ENCODE measurements at places on chromosomes 12 and 14.

GRCh38 chr14:28754209-28754985, 12.2 kb upstream of the FOXG1 start:
- DNase-seq: no peak

GRCh38 chr12:72369423-72369959, 97.3 kb downstream of the TRHDE start:
- no peak for DNase-seq

DNA sequence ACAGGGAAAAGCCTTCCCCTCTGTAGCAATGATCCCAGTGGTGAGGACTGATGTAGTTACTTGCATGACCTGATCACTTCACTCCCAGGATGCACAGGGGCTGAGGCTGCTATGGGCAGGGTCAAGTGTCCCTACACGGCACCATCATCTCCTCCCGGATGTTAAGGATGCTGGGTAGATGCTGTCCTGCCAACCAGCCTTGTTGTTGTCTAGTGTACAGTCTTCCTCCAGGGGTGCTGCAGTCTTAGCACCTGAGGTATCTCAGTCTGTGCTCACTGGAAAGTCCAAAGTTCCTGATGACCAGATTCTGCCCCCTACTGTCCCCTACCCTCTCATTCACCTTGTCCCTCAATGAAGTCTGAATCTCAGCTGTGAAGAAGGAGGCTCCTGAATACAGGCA, 20.1 kb downstream of the CPM start:
- no peak for DNase-seq

GRCh38 chr12:103960616-103961227, 5.0 kb upstream of the TDG start:
- no peak for DNase-seq

DNA sequence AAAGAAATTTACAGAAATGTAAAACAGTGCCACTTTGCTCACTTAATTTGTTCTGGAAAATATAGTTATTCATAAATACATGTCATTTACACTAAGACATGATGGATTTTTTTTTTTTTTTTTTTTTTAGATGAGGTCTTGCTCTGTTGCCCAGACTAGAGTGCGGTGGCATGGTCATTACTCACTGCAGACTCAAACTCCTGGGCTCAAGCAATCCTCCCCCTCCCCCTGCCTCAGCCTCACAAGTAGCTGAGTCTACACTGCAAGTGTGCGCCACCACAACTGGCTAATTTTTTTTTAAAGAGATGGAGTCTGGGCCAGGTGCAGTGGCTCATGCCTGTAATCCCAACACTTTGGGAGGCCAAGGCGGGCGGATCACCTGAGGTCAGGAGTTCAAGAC, 101.2 kb downstream of the PPP2R5C start:
- no peak for DNase-seq

GRCh38 chr14:66238969-66239368, 247.2 kb upstream of the CCDC196 start:
- DNase-seq: no peak

DNA sequence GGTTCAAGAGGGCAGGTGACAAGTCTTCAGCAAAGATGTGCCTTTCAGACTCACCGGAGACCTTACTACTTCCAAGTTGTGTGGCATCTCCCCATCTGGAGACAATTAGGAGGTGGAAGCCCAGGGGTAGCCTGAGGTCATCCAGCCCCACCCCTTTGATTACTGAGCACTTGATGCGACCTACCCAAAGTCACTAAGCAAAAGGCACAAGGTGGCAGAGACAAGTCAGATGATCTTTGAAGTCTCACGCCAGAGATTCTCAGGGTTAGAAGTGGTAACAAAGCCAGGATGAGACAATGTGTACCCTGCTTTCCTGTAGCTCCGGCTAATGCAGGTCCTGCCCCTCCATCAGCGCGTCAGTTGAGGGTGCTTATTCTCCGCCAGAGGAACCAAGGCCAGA, 1.4 kb upstream of the FOXN3 start:
- DNase-seq: no peak

GRCh38 chr14:32183151-32184058, 18.4 kb upstream of the RNU6-7 start:
- no peak for DNase-seq

- DNase-seq: no peak
Observed at GRCh38 chr14:51479584-51480325, 172.0 kb upstream of the FRMD6 start.

DNA sequence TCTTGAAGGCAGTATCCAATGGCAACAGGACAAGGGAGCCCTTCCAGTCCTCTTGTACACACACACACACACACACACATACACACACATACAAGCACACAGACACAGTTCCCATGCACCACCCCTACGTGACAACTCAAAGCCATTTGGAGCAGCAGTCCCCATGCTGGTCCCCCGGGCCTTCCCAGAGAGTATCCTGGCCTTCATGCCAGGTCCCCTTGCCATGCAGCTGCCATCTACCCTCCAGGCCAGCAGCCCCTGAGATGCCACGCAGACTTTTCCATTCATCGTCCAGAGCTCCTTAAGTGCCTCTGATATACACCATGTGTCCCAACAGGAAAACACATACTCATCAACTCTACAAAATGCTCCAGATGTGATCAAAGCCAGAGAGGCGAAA, 159.5 kb downstream of the ANO2 start:
- DNase-seq: no peak

DNA sequence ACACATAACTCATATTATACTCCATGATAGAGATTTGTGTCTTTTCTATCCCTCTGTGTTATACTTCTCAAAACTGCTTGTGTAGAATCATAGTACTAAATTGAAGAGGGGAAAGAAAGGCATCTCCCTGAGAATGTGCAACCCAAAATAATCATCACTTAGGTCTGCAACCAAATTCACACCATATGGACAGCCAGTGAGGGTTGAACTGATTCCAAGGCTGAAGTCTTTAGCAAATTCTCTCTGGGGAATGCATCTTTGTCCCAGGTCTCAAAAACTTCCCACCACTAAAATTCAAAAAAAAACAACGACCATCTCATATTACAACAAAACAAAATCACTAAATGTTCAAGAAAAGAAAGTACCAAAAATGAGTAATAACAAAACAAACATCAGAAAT, 11.0 kb downstream of the ZFC3H1 start:
- DNase-seq: no peak

DNA sequence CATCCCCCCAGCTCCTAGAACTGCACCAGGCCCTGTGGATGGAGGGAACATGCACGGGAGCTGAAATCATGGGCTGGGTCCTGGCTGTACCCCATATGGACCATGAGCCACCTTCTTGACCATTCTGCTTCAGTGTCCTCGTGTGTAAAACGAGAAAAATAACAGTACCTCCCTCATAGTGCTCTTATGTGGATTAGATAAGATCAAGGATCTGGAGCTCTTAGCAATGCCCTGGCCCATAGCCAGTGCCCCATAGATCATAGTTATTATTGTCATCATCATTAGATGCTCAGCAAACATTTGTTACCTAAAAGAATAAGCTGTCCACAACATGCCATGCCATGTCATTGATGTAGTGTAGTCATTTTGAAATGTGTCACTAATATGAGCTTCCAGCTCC, 71.3 kb downstream of the SYNE3 start:
- no peak for DNase-seq

DNA sequence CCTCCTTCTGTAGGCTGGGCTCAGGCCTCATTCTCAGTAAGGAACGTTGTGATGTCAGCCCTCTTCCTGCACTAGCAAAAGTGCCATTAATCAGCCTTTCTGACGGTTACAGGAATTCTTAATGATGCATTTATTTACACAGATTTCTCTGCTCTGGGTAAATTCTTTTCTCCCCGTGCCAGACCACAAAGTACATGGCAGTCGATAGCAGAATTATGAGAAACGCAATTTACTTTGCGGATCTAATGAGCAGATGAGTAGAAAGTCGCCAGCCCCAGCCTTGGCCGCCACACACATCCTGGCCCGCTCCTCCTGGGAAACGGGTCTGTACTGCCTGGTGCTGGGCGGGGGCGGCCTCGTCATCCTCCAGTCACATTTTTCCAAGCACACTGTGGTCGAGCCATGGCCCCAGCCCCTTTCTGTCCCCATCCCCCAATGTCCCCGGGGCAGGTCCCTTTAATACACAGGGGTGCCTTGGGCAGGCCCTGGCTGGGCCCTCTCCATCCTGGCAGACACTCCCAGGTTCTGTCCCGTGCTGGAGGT, 25.9 kb downstream of the NOC4L start:
- no peak for DNase-seq

- no peak for DNase-seq
Observed at GRCh38 chr12:22268406-22268805, 66.1 kb downstream of the ST8SIA1 start.

- DNase-seq: no peak
Observed at GRCh38 chr14:28751467-28752058, 15.0 kb upstream of the FOXG1 start.

- DNase-seq: no peak
Observed at GRCh38 chr14:59346796-59347510, 118.2 kb downstream of the GPR135 start.

- no peak for DNase-seq
Observed at GRCh38 chr14:29853272-29853671, 74.4 kb downstream of the PRKD1 start.

DNA sequence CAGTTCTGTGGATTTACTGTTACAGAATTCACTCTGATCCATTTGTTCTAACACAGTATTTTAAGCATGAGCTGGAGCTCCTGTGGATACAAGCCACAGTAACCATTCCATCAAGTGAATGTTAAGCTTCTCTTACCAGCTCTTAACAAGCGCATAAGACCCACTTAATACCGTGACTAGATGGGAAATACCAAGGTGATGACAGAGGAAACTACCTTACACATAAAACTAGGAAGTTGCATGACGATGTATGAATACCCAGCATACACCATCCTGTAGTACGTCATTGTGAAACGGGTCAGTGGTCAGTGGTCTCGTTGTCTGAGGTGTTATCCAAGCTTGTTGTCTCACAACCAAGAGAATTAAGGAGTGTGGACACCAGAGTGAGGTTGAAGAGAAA, 2.0 kb upstream of the GALC start:
- DNase-seq: no peak

DNA sequence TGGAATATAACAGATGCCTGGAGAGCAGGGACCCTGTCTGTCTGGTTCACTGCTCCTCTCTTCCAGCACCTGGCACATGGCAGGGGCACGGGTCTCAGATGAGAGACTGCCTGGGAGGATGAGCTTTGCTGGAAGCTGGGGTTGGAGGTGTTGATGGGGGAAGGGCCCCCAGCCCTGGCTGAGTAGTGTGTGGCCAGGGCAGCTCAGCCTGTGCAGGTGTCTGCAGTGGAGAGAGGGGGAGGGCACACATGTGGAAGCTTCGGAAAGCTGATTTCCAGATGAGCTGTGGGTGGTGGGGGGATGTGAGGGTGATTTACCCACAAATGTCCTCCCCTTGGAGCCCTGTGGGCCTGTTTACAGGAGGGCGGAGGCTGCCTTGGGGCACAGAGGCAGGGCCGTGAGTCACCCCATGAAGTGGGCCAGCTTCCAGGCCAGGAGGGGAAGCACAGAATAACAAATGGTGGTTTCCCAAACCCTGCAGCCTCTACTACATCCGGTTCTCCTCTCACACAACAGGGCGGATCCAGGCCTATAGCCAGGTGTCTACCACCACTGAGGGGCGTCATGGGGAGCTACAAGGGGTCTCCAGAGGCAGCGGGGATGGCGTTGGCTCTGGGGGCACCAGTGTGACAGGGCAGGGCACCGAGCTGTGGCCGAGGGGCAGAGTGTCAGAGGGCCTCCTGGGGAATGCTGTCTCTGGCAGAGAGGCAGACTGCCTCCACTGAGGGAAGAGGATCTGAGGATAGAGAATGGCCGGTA, 11.0 kb downstream of the KRT7 start:
- DNase-seq: peak; percentile 81

DNA sequence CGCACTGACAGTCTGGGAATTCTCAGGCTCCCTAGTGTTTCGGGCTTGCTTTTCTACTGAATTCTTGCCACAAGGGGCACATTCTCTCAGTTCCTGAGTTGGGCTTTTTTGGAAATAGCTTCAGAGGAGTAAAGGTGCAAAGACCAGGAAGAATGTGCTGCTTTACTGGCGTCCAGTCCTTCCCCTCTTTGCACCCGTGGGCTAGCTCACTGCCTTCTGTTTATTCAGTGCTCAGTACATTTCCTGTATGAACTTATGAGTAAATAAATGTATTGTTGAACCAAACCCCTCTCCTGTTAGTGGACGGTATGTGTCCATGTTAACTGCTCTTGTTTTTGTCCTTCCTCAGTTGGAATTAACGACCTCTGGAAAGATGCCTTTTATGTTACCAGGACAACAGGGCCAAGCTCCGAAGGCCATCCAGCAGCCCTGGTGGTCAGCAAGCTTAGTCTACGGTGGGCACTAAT, 24.0 kb downstream of the GSG1 start:
- DNase-seq: no peak

DNA sequence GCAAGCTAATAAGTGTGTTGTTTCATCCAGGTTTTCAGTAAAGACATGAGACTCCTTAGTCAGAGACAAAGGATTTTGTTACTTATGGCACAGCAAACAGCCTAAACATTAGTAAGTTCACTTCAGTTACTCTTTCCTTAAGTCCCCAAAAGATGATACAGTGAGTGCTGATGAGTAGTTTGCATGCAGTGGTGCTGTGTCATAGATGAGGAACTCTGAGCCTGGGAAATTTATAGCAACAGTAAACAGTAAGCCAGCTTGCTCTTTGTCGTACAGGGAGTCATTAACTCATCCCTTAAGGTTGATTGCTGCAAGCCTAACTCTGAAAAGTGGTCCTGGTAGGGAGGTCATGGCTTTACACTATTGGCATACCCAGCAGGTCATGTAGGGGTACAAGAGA, 208.6 kb upstream of the OR4E1 start:
- no peak for DNase-seq

DNA sequence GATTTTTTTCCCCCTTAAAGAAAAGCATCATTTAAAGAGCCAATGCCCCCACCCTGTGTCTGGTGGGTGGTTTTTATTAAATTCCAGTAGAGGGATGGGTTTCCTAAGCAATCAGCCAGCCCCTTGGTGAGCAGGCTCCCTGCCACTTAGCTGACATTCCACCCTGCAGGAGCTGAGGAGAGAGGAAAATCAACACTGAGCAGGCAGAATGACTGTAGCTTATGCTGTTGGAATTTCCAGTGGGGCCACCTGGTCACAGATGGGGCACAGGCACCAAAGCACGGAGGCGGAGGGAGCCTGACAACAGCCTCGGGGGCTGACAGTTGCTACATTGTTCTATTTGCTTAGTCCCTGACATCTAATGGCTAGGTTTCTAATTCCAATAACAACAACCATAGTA, 127.7 kb downstream of the TMEM30B start:
- no peak for DNase-seq

- DNase-seq: no peak
Observed at GRCh38 chr12:47068539-47068938, 10.9 kb upstream of the PCED1B start.
